ENCODE measurements at places on chromosomes 2 and 18. TPM values are rescaled to one million over a fixed set of nuclear protein-coding genes. Genes with fewer than 3 reads are reported as not detected.

GRCh38 chr2:43708891-43709290, 32.7 kb upstream of the C1GALT1C1L start:
- peak; percentile 45 for DNase-seq
- no peaks in the 10 kb centered on the region for H3K36me3 ChIP-seq
- peaks cover 20% of the 10 kb centered on the region for H3K4me1 ChIP-seq

- no peak overlapping the region for H3K27ac ChIP-seq
- H3K36me3 ChIP-seq, result no peaks in the 10 kb centered on the region
- DNase-seq, result no peak
- no peaks in the 10 kb centered on the region for H3K4me1 ChIP-seq
- no peaks in the 10 kb centered on the region for H3K27me3 ChIP-seq
These were observed 1834.1 kb upstream of the PIK3C3 start for GRCh38 chr18:40120796-40121391.

- H3K27ac ChIP-seq, result peak overlapping the region; percentile 62
- peaks cover 14% of the 10 kb centered on the region for H3K4me1 ChIP-seq
- H3K27me3 ChIP-seq, result no peaks in the 10 kb centered on the region
These were observed 36.1 kb upstream of the MRPL33 start for GRCh38 chr2:27735263-27735904.

DNA sequence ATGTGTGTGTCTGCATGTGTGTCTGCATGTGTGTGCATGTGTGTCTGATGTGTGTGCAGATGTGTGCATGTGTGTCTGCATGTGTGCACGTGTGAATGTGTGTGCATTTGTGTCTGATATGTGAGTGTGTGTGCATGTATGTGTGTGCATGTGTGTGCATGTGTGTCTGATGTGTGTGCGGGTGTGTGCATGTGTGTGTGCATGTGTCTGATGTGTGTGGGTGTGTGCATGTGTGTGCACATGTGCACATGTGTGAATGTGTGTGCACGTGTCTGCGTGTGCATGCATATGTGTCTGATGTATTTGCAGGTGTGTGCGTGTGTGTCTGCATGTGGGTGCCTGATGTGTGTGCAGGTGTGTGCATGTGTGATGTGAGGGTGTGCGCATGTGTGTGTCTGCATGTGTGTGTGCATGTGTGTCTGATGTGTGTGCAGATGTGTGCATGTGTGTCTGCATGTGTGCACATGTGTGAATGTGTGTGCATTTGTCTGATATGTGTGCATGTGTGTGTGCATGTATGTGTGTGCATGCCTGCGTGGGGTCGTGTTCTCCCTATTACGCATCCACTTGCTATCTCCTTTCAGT, 470.1 kb upstream of the HS6ST1 start:
- no peak overlapping the region for H3K27ac ChIP-seq
- no peaks in the 10 kb centered on the region for H3K4me1 ChIP-seq
- H3K4me3 ChIP-seq, result no peak overlapping the region
- no peaks in the 10 kb centered on the region for H3K36me3 ChIP-seq

GRCh38 chr2:219736209-219736608, 108.8 kb downstream of the SLC4A3 start:
- H3K27me3 ChIP-seq, result no peaks in the 10 kb centered on the region
- no peaks in the 10 kb centered on the region for H3K4me1 ChIP-seq
- H3K36me3 ChIP-seq, result no peaks in the 10 kb centered on the region
- no peak overlapping the region for H3K4me3 ChIP-seq
- peak; percentile 95 for DNase-seq
- H3K27ac ChIP-seq, result no peak overlapping the region

- H3K27me3 ChIP-seq, result no peaks in the 10 kb centered on the region
- peak; percentile 88 for DNase-seq
- peaks cover 70% of the 10 kb centered on the region for H3K36me3 ChIP-seq
- peaks cover 96% of the 10 kb centered on the region for H3K4me1 ChIP-seq
These were observed 11.9 kb downstream of the SMAD7 start for GRCh38 chr18:48938827-48939204.

DNA sequence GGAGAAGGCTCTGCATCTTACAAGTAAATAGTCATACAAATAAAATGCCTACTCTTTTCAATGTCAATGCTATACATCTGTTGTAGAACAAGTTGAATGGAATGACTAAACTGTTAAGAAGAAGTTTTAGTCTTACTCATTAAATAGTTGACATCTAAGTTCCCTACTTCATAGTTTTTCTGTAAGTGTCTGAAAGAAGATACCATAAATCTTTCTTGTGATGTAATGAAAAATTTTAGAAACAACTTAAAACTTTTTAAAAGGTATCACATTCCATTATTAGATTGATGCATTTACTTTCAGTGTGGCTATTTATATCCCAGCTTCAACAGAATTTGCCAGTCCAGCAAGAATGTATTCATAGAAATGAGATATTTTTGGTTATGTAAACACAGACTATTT, 185.2 kb upstream of the EPC2 start:
- no peak for DNase-seq
- H3K4me3 ChIP-seq, result no peak overlapping the region
- no peak overlapping the region for H3K27ac ChIP-seq
- H3K27me3 ChIP-seq, result no peaks in the 10 kb centered on the region

- H3K36me3 ChIP-seq, result no peaks in the 10 kb centered on the region
- no peak for DNase-seq
- no peaks in the 10 kb centered on the region for H3K4me1 ChIP-seq
- H3K4me3 ChIP-seq, result no peak overlapping the region
- no peak overlapping the region for H3K27ac ChIP-seq
These were observed 322.9 kb downstream of the DYSF start for GRCh38 chr2:71776227-71776626.

DNA sequence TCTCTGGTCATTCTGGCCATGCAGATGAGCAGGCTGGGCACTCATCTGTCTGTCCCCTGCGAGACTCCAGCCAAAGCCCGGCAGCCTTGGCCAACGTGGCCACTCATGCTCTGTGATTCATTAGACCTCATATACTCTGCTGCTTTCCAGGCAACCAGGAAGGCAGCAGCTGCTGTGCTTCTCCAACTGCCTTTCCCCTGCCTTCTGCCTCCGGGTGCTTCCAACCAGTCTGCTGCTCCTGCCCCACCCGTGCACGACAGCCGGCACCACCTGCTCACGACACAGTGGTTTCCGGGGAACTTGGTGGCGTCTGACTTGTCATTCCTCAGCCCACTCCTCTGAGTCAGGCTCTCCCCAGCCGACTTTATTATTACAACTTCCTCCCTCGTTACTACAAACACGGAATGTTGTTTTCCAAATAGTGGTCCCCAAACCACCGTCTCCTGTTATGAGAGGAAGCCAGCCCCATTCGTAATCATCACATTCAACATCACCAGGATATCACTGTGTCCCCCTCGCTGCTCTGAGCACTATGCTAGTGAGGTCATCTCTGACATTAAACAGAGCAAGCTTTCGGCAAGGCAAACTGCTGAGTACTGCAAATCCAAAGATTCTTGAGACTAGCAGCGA, 392.4 kb downstream of the ALK start:
- H3K4me1 ChIP-seq, result peaks cover 23% of the 10 kb centered on the region
- H3K36me3 ChIP-seq, result no peaks in the 10 kb centered on the region
- peak overlapping the region; percentile 40 for H3K27ac ChIP-seq
- peak; percentile 85 for DNase-seq
- peak overlapping the region; percentile 53 for H3K4me3 ChIP-seq
- H3K27me3 ChIP-seq, result peaks cover 23% of the 10 kb centered on the region

DNA sequence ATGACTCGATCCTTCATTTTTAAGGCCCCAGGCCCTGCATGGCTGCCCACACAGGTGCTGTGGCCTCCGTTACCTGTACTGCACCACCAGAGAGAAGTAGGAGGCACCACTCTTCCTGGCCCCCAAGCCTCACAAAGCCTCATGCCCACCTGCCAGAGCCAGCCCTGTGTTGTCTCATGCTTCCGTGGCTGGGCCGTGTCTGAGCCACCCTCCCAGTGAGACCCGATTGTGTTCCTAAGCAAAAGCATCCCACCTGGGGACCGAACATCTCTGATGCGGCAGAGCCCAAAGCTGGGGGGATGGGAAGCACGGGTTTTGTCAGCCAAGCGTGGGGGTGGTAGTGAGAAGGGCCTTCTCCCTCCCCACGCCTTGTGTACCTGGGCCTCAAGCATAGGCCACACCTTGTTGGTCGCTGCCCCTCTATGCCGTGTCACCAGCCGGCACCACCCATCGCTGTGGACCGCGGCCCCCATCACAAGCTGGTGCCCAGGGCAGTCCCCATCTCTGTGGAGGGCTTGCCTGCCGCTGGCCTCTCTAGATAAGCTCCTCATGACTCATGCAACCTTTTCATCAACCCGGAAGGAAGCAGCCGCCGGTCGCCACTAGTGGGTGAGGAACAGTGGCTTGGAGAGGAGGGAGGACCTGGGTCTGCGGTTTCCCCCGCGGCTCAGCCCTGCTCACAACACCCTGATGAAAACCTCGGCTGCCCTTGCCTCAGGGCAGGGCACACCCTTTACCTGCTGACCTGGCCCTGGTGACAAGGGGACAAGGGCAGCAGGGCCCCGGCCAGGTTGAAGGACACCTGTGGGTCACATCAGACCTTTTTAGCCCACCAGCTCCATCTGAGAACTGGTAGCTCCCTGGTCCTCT, 2.7 kb upstream of the RNPEPL1 start:
- H3K27me3 ChIP-seq, result no peaks in the 10 kb centered on the region
- peak overlapping the region; percentile 60 for H3K4me3 ChIP-seq
- peaks cover 34% of the 10 kb centered on the region for H3K4me1 ChIP-seq
- peaks cover 3% of the 10 kb centered on the region for H3K36me3 ChIP-seq

DNA sequence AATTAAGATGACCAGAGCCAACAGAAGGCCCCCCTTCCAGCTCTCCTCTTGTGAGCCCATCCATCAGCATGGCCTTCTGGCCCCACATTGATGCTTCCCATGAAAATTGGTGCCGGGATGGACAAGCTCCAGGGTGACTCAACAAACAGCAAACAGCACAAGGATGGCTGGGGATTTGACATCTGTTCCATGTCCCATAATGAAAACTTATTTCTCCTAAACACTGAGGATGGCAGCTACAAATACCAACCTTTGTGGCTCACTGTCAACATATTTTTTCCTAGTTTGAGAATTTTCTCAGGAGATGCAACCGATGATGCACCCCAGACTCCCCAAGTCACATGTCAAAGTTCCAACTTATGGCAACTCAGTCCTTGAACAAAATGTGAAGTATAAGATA, 169.6 kb upstream of the SIX2 start:
- no peaks in the 10 kb centered on the region for H3K27me3 ChIP-seq
- peak; percentile 42 for DNase-seq
- peaks cover 60% of the 10 kb centered on the region for H3K4me1 ChIP-seq
- peak overlapping the region; percentile 92 for H3K27ac ChIP-seq
- H3K4me3 ChIP-seq, result no peak overlapping the region

DNA sequence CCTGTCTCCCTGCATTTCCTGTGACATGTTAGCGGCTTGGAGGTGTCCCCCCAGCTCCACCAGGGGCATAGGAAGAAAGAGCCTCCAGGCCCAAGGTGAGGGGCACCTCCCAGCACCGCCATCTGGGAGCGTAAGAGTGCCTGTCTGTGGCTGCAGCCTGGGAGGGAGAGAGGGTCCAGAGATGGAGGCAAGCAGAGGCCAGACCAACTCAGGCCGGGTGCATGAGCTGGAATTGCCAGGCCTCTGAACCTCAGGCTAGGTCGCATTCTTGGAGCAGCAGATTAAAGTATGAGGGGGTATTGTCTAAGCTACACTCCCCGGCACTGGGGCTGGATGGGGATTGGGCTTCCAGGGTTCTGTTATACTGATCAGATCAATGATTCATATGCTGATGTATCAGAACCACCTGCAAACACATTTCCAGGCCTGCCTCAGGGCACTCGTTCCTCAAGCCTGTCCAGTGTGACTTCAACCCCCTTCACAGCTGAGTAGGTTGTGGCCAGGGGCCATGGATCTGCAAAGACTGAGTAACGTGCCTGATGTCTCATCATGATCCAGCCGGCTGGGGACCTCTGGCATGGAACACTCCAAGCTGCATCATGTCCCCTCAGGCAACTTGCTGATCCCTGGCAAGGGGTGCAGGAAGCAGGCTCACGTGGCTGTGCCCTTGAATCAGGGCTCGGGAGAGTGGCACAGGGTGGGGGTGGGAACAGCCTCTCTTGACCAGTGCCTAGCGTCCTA, 73.2 kb downstream of the HS1BP3 start:
- DNase-seq, result peak; percentile 91
- H3K27ac ChIP-seq, result peak overlapping the region; percentile 89
- no peaks in the 10 kb centered on the region for H3K27me3 ChIP-seq
- H3K4me3 ChIP-seq, result no peak overlapping the region

GRCh38 chr18:3603421-3604234, 153.7 kb downstream of the TGIF1 start:
- peak overlapping the region; percentile 66 for H3K4me3 ChIP-seq
- peak; percentile 88 for DNase-seq
- H3K36me3 ChIP-seq, result no peaks in the 10 kb centered on the region
- H3K4me1 ChIP-seq, result peaks cover 42% of the 10 kb centered on the region
- H3K27ac ChIP-seq, result peak overlapping the region; percentile 99
- H3K27me3 ChIP-seq, result no peaks in the 10 kb centered on the region

GRCh38 chr2:68831686-68832232, 39.4 kb downstream of the BMP10 start:
- H3K4me3 ChIP-seq, result peak overlapping the region; percentile 19
- peaks cover 32% of the 10 kb centered on the region for H3K4me1 ChIP-seq
- peak overlapping the region; percentile 76 for H3K27ac ChIP-seq
- no peaks in the 10 kb centered on the region for H3K27me3 ChIP-seq
- peak; percentile 84 for DNase-seq

The CAPN14 gene
- total RNA-seq, result under 0.01 TPM

The NDUFV2 gene
- 95.9 TPM for total RNA-seq

The CPS1 gene
- total RNA-seq, result 21.7 TPM

The POTEE gene
- not detected for total RNA-seq

The AFTPH gene
- total RNA-seq, result 32.7 TPM

Measured in osteoblast (primary cell).